ENCODE measurements at places on chromosomes 12 and 14.

DNA sequence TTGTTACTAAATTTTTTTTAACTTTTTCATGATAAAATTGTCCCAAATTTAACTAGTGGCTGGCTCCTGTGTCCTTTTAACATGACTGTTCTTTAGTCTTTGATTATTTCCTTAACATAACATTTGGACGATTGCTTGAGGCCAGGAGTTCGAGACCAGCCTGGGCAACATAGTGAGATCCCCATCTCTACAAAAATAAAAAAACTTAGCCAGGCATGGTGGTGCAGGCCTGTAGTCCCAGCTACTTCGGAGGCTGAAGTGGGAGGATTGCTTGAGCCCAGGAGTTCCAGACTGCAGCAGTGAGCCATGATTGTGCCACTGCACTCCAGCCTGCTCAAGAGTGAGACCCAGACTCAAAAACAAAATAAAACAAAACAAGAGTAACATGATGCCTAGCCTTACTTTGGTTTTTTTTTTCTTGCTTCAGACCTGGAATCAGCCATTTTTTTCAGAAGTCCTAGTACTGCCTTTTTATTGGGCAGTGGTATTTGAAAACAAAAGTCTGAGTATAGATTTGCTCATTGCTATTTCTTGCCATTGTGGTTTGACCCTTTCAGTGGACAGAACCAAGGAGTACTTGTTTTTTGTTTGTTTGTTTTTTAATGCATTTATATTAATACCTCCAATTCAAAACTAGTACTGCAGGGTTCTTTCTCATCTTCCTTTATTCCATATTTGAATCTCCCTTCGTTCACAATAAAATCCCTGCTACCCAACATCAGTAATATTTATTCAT is 4.8 kb downstream of the TOGARAM1 start:
- no peak for DNase-seq

DNA sequence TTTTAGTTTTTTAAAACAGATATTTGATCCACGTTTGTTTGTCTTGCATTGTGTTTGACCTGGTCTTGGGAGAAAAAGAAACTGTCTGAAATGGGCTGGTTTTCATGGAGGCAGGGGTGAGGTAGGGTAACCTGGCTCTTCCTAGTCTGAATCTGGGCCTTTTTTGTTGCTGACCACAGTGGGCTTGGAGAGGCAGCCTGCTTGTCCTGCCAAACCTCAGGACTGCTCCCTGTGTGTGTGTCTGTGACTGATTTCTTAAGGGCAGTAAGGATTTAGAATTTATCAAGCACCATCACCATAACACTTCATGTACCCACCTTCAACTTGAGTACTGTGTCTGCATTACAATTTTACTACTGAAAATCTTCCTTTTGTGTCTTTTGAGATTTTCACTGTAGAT is 28.5 kb downstream of the DAAM1 start:
- DNase-seq: no peak

DNA sequence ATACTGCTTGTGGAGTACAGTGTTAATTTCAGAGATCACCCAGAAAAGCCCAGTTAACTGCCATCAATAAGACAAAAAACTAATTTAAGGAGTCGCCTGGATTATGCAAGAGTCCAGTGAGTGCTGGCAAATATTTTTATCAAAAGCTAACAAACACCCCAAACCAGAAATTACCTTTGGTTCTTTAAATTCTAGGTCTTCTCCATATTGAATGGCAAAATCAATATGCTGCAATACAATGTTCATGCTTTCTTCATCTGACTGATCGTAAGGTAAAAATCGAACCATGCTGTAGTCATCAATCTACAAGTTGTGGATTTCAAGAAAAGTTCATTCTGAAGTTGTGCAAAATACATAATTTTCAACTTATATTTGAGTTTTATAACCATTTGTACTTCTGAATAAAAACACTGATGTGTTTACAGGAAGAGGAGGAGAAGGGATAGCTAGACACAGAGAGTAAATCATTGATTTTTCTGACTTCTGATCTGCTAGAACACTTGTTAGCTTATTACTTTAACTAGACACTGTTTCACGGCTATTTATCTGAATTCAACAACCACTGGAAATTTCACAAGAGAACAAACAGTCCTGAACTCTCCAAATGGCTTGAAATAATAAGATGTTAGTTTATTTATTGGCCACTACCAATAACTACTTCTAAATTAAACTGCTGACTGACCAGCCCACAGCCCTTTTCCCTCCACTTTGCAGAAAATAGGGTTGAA is 3.6 kb upstream of the ARPC3 start:
- DNase-seq: no peak

- no peak for DNase-seq
Observed at GRCh38 chr14:99348816-99349614, 77.0 kb upstream of the BCL11B start.
